D721Med (cell line): ENCODE measurements at places on chromosomes 1 and 21.

DNA sequence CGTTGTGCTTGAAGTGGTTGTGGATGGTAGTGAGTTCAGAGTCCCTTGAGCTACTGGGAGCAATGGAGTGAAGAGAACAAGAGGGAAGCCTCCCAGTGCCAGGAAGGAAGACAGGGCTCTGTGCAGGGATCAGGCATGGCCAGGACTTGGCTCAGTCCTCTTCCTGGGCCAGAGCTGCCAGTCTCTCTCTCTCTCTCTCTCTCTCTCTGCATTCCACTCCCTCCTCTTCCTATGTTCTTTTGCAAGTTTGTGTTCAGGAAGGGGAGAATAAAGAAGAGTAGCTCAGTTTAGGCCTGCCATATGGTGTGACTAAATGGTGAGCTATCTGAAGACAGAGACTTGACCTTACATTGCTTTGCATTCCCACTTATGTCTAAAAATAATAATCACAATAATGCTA, 20.5 kb upstream of the RPTN start:
- no peak for DNase-seq

DNA sequence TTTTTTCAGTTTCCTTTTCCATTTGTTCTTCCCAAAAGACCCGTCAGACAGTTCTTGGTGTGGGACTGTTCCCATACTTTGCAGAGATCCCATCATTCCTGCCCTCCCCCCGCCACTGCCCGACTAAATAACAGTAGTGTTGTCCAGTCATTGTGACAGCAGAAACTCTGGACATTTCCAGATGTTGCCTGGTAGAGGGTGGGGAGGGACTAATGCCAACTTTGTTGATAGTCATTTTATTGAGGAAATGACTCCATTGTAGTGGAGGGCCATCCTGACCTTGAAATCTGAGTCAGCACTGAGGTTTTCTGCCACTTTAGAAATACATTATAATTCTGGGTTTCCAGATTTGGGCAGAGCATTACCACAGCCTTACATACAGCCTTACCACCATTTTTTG, 85.4 kb downstream of the CEP350 start:
- no peak for DNase-seq

DNA sequence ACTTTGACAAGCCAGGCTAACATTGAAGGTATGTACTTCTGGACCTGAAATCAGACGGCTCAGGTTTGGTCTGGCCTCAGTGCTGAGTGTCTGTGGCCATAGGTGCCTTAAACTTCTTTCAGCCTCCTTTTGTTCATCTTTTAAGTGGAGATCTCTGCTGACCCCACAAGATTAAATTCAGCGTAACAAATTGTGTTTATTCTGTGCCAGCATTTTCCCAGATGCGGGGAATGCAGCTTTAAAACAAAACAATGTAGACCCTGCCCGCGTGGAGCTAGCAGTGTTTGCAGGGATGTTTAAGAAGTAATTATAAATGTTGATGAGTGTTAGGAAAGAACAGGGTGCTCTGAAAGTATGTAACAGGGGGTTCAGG, 923 bp downstream of the CAP1 start:
- no peak for DNase-seq

GRCh38 chr1:184627007-184627341, 127.7 kb downstream of the EDEM3 start:
- no peak for DNase-seq

DNA sequence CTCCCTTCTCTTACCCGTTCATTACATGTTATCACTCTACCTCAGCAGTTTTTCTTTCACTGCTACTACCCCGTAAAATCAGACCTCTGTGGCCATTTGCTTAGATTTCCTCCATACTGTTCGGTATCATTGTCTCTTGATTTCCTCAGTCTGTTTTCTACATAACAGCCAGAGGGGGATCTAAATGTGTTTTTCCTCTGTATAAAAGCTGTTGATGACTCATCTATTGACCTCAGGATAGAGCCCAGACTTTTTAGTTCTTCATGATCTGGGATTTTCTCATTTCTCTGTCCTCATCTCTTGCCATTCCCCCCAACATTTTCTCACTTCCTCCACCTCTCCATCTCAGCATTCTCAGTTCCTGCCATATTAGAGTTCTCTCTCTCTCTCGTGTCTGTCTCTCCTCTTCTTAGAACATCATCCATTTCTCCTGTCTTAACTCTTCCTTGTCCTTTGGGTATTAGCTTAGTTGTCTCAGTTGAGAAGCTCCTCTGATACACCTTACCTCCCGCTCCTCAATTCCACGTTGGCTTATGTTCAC, 10.5 kb downstream of the OTUD3 start:
- no peak for DNase-seq

DNA sequence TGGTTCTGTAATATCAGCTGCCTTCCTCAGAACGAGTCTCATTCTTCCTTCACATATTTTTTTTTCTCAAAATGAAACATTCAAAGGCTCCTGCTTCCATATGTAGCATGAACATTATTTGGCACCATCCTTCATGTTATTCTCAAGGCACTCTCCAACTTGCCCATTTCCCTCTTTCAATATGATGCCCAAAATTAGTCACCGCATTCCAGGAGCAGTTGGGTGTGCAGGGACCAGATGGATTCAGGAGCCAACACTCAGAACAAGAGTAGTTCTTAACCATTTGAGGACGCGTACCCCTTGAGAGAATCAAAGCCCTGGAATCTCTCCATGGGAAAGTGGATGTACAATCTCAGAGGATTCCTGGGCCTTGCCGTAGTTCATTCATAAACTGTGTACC, 50.3 kb downstream of the KCNK1 start:
- no peak for DNase-seq

DNA sequence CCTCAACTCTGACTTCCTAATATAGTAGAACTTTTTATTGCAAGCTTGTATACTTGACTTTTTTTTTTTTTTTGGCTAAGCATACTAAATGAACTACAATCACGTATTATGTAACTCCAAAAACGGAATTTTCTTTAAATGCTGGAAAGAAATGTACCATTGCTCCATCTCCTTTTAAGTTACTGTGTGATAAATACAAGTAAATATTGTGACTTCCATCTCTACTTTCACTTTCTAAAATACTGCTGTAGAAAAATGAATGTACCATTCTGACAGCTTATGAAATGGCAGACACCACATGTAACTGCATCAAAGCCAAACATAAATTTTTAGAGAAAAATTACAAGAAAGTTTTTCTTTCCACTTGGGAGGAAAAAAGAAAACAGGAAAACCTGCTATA, 54.7 kb downstream of the ASH1L start:
- DNase-seq = no peak

GRCh38 chr1:151565502-151566189, 25.5 kb downstream of the TUFT1 start:
- DNase-seq = no peak

DNA sequence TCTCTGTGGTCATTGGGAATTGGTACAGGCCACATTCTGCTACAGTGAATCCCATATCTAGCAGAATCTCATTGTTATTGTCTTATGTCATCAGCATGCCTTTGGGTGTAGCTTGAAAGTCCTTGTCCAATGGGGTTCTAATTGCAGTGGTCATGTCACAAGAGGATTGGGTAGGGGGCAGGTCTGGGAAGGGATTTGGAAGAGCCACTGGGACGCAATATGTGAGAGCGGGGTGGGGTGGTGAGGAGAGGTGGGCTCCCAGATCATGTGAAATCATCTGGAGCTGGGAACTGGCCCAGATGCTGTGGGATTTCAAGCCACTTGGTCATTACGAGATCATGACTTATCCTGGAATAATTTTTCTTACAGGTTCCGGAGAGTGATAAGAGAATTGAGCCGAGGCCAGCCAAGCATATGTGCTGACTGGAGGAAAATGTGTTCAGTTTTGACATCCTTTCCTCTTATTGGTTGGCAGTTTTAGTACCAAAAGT, 16.3 kb downstream of the CNIH3 start:
- no peak for DNase-seq

DNA sequence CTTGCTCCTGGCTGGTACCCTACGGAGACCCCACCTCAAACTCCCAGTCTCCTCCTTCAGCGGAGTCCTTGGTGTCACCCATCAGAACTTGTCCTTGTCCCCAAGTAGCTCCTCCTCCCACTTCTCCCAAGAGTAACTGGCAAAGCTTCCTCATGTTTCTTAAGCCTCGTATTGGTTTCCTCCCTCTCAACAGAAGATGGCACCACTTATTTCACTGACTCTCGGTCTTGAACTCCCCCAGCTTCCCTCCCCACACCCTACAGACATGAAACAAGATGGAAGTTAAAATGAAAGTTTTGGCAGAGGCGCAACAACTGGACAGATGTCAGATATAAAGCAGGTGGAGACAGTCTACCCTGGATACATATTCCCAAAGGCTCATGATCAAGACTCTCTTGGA, 13.4 kb downstream of the RAB7B start:
- no peak for DNase-seq

- no peak for DNase-seq
Measured at GRCh38 chr1:84255582-84255981, 45.9 kb upstream of the SAMD13 start.
